ENCODE measurements at places on chromosomes 12 and 14. TPM values are rescaled to one million over a fixed set of nuclear protein-coding genes. Genes with fewer than 3 reads are reported as not detected.
A peak's percentile ranks its signal among the peaks of the same experiment; 100 is the strongest.

GRCh38 chr14:39665075-39665475 lies 232.8 kb upstream of the FBXO33 start:
- H3K4me3 ChIP-seq, result no peak overlapping the region
- H3K27me3 ChIP-seq, result no peaks in the 10 kb centered on the region
- DNase-seq, result no peak
- H3K27ac ChIP-seq, result no peak overlapping the region
- peaks cover 4% of the 10 kb centered on the region for H3K4me1 ChIP-seq

- H3K4me1 ChIP-seq, result no peaks in the 10 kb centered on the region
- DNase-seq, result no peak
- H3K27me3 ChIP-seq, result no peaks in the 10 kb centered on the region
- H3K27ac ChIP-seq, result no peak overlapping the region
- peak overlapping the region; percentile 63 for H3K4me3 ChIP-seq
These were observed 83.7 kb downstream of the LMNTD1 start for GRCh38 chr12:25469368-25469767.

DNA sequence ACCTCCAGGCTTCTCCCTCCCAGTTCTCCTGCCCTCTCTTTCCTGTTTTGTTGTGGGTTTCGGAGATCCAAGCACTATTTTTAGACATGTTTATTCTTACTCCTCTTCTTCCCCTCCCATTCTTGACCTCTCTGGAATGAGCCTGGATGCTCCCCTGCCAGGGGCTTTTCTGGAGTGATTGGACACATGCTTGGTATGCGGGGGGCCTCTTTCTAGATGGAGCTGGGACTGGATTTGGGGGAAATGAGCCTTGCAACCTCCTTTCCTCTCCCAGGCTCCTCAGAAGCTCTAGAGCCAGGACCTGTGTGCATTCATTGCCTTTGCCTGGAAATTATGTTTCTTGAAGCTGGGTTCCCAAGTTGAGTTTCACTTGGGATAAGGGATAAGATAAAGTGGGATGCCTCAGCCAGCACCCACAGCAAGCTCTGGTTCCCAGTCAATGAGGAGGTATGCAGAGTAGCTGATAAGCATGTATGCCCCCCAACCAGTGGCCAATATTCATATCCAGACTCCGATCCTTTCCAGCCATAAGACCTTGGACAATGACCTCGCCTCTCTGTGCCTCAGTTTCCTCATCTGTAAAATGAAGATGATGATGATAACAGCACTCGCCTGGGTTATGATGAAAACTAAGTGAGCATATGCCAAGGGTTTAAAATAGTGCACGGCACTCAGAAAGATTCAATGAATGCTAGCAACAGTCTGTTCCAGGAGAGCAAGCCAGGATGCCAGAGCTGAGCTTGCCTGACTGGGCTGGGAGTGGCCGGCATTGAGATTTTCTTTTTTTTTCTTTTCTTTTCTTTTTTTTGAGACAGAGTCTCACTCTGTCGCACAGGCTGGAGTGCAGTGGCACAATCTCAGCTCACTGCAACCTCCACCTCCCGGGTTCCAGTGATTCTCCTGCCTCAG lies 97.8 kb downstream of the SCARB1 start:
- H3K4me1 ChIP-seq, result no peaks in the 10 kb centered on the region
- no peak for DNase-seq
- no peaks in the 10 kb centered on the region for H3K27me3 ChIP-seq
- no peak overlapping the region for H3K4me3 ChIP-seq

ANG gene
- 20.1 TPM for total RNA-seq

ZNF219 gene
- 60.9 TPM for total RNA-seq

DNA sequence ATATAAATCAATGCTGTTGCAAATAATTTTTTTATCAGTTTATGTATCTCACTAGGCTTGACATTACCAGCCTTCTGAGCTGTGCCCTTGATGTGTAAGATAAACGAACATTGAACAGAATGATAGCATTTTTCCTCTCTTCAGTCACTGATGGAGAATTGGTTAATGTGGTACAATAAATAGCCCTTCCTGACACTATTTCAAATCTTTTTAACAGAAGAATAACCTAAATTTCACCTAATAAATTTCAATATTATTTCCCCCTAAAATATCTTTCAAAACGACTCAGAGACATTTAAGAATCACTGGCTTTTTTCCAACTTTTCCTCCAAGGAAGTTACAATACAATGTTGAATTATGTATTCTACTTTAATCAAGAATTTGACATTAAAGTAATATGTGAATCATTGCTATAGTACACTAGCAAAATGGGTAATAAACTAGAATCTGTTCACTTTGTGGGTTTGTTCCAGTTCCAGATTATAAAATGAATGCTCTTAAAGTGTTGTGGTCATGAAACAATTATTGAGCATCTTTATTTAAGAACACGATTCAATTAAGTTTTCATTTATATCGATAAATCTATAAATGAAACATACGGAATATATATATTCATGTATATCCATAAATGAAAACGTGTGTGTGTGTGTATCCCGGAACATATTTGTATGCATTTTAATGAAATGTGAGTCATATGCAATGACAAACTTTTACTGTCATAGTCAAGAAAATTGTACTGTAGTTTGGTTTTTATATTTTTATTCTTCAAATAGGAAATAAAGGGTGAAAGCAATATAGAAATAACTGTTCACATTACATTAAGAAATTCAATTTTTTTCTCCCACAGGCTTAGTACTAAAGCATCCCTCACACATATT lies 2.5 kb upstream of the ATP2B1 start:
- no peak for DNase-seq
- H3K4me1 ChIP-seq, result no peaks in the 10 kb centered on the region
- H3K36me3 ChIP-seq, result no peaks in the 10 kb centered on the region
- H3K27ac ChIP-seq, result no peak overlapping the region
- peak overlapping the region; percentile 92 for H3K4me3 ChIP-seq

SCNN1A gene
- 87.7 TPM for total RNA-seq

DNA sequence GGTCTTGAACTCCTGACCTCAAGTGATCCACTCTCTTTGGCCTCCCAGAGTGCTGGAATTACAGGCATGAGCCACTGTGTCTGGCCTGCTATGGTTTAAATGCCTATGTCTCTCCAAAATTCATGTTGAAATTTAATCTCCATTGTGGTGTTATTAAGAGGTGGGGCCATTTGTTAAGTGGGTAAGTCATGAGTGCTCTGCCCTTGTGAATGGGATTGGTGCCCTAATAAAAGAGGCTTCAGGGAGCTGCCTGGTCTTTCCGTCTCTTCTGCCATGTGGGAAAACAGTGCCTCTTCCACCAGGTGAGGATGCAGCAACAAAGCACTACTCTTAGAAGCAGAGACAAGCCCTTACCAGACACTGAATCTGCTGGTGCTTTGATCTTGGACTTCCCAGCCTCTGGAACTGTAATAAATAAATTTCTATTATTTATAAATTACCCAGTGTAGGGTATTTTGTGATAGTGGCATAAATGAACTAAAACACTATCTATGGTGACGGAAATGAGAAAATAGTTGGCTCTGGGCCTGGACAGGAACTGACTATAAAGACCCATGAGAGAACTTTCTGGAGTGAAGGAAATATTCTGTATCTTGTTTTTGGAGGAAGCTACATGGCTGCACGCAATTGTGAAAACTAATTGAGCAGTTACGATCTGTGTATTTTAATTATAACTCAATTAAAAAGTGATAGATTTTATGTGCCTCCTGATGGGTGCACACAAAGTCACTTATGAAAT lies 12.1 kb upstream of the ATP23 start:
- no peaks in the 10 kb centered on the region for H3K4me1 ChIP-seq
- H3K27me3 ChIP-seq, result peaks cover 6% of the 10 kb centered on the region
- H3K4me3 ChIP-seq, result no peak overlapping the region
- no peaks in the 10 kb centered on the region for H3K36me3 ChIP-seq
- DNase-seq, result no peak

DNA sequence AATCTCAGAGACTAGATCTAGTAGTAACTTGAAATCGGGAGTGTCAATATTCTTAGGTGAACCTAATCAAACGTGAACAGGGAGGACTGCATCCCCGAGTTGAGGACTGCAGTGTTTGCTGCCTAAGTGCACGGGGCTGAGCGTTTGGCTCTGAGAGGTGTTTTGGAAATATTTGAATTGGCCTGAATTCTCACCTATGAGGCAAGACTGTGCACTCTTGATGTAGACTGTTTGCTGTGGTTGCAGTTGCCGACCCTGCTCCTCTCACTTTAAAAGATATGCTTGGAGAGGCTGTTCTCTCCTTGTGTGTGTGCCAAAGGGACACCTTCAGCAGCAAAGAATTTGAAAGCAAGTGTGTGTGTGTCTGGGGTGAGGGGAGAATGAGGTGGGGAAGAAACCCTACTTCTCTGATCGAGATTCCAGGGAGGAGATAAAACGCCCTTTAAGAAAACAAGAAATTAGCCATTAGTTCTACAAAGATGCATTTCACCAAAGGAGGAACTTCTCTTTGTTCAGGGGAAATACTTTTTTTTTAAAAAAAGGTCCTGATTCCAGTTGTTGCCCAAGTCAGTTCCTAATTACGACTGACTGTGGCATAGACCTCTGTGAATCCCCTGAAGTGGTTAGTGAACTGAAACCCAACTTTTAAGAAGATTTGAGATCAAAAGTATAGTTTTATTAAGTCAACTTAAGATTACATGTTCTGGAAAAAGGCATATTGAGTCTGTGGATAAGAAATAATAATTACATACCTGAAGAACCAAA lies 106.6 kb downstream of the DYRK2 start:
- H3K27ac ChIP-seq, result no peak overlapping the region
- no peaks in the 10 kb centered on the region for H3K27me3 ChIP-seq
- H3K36me3 ChIP-seq, result no peaks in the 10 kb centered on the region
- H3K4me3 ChIP-seq, result no peak overlapping the region

- DNase-seq, result no peak
- peak overlapping the region; percentile 51 for H3K4me3 ChIP-seq
- no peaks in the 10 kb centered on the region for H3K27me3 ChIP-seq
- peaks cover 32% of the 10 kb centered on the region for H3K36me3 ChIP-seq
- H3K27ac ChIP-seq, result peak overlapping the region; percentile 21
- peaks cover 4% of the 10 kb centered on the region for H3K4me1 ChIP-seq
These were observed 3.2 kb downstream of the MGST1 start for GRCh38 chr12:16350682-16351081.

HHIPL1 gene
- 2.4 TPM for total RNA-seq

DNA sequence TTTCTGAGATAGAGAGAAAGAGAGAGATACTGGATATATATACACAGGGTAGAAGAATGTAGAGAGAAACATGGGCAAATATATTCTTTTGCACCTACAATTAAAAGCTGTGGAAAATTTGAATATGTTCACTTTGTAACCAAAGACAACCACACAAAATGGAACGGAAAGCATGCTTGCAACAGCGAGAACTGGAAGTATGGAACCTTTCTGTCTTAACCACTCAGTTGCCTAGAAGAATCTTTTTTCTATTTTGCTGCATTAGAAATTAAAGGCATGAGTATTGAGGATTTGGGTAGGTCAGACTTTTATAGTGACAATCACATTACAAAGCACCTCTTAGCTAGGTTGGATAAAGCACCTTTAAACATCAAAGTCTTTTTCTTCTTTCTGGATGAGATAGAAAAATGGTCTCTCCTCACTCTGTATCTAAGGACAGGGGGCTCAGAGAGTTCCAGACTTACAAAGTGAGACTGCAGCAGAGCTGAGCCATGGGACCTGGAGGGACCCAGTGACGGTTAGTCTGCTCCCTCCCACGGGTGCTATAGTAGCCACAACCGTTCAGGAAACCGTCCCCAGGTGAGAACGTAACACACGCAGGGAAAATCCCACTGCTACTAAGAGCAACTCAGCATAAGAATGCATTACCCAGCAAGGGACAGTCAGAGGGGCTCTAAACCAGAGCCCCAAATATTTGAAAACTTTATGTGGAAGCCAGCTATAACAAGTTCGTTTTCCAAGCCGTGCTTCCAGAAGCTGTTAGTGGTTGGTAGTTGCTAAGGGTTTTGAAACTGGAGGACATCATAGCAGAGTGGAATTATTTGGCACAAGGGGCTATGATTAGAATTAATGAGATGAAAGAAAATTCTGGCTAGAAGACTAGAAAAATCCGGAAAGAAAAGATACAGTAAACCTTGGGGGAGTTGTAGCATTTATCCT lies 97.1 kb downstream of the DAD1 start:
- H3K4me1 ChIP-seq, result no peaks in the 10 kb centered on the region
- H3K27me3 ChIP-seq, result no peaks in the 10 kb centered on the region
- DNase-seq, result no peak
- no peaks in the 10 kb centered on the region for H3K36me3 ChIP-seq
- H3K27ac ChIP-seq, result no peak overlapping the region

DNA sequence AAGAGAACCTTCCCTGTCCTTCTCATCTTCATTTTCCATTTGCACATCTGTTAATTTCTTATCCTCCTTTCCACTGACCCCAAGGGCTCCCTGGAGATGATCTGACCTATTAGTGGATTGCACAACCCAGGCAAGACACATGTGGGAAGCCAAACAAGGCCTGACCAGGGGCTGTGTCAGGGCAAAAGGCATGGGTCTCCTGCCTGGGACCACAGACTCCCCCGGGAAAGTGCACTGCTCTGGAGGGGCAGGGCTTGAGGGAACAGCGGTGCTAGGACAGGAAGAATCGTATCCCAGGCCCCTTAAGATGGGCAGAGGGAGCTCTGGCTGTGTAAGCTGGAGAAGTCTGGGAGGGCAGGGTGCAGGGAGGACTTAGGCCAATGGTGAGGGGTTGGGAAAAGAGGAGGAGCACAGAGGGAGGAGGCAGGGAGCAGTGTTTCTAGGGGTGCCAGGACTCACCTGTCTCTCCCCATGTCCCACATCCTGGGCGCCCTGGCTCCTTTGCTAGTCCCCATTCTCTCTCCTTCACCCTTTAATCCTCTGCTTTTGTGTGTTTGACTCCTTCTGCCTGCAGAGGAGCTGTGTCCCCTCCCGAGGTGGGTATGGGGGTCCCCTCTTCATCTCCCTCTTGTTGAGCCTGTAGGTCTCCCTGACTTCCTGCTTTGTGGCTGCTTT lies 25.3 kb downstream of the PLEKHG3 start:
- H3K27me3 ChIP-seq, result no peaks in the 10 kb centered on the region
- peaks cover 29% of the 10 kb centered on the region for H3K36me3 ChIP-seq
- H3K4me1 ChIP-seq, result peaks cover 20% of the 10 kb centered on the region
- no peak overlapping the region for H3K27ac ChIP-seq
- H3K4me3 ChIP-seq, result no peak overlapping the region

SLC7A8 gene
- 47.6 TPM for total RNA-seq

DNA sequence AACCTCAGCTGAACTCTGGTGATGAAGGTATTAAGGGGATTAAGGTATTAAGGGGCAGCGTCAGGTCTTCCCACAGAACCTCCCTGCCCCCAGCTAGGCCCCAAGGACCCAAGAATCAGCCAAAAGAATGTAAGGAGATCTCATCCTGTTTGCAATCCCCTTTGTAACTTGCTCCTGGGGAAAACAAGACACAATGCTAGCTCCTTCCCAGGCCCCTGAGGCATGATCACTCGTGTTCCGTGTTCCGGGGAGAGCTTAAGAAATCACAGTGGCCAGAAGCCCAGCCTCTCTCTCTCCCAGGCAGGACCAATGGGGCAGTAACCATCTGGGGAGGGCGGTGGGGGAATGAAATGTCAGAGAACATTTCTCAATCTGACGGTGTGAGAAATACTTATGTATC lies 33.2 kb downstream of the PIGH start:
- H3K4me1 ChIP-seq, result peaks cover 13% of the 10 kb centered on the region
- no peaks in the 10 kb centered on the region for H3K27me3 ChIP-seq
- H3K36me3 ChIP-seq, result peaks cover 6% of the 10 kb centered on the region
- no peak for DNase-seq
- H3K27ac ChIP-seq, result no peak overlapping the region
- H3K4me3 ChIP-seq, result peak overlapping the region; percentile 42

GRCh38 chr12:1796515-1797010 lies 23.8 kb upstream of the LRTM2 start:
- H3K36me3 ChIP-seq, result no peaks in the 10 kb centered on the region
- peaks cover 17% of the 10 kb centered on the region for H3K4me1 ChIP-seq
- H3K27ac ChIP-seq, result no peak overlapping the region
- no peak for DNase-seq
- H3K27me3 ChIP-seq, result no peaks in the 10 kb centered on the region
- H3K4me3 ChIP-seq, result no peak overlapping the region

GRCh38 chr14:91870890-91871289 lies 3.6 kb upstream of the TC2N start:
- H3K27ac ChIP-seq, result no peak overlapping the region
- H3K4me3 ChIP-seq, result no peak overlapping the region
- no peaks in the 10 kb centered on the region for H3K36me3 ChIP-seq
- H3K27me3 ChIP-seq, result peaks cover 36% of the 10 kb centered on the region
- no peak for DNase-seq

All from endodermal cell (in vitro differentiated cells).